ENCODE measurements at places on chromosomes 4 and X. TPM values are rescaled to one million over a fixed set of nuclear protein-coding genes. Genes with fewer than 3 reads are reported as not detected.

The VCX3B gene
- 0.44 TPM for polyA plus RNA-seq

DNA sequence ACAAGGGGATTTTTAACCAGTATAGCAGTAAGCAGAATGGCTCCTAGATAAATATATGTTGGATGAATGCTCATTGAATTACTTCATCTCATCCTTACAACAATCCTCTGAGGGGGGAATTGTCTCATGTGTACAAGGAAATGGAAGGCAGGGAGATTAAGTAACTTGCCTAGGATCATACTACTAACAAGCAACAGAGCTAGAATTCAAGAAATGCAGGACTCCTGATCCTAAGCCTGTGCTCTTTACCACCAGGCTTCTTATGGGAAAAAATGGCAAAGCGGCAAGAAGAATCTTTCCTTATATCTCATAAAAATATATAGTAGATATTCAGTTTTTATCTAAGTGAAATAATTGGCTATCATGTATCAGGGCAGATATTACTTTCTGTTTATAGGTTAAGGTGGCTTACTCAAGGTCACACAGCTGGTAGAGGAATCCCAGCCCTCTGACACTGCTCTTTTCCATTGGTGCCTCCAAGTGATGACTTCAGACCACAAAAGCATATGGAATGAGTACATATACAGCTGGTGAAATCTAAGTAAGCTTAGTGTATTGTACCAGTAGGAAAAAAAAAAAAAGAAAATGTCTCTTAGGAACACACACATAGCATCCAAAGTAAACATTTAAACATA, 2.1 kb downstream of the ABHD18 start:
- DNase-seq = no peak

DNA sequence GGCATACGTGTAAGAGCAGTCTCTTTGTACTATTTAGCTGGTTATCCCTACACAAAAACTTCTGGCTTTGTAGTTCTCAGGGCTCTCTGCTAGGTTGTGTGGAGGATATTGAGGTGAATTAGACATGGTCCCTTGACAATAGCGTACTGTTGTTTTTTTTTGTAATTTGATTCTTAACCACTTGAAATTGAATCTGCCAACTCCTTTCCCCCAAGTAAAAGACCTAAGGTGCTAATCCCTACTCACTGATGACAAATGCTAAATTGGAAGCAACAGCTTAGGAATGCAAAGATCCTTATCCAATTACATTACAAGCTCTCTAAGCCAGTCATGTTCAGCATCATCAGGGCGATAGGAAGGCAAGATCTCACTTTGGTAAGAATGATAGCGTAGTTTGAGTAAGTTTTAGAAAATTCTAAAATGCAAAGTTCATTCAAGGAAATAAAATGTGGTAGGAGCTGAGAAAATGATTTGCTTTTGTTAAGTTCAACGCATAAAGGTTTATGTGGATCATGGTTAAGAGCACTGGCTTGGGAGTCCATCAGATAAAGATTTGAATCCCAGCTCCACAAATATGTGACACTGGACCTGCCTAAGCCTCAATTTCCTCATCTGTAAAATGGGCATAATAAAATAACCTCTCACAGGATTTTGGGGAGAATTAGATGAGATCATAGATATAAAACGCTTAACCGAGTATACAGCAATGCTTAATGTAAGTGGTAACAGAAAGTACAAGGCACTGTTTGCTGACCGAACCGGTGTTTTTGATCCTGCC, 39.3 kb downstream of the DOCK11 start:
- DNase-seq = no peak

The PDGFRA gene
- 104 TPM for polyA plus RNA-seq

GRCh38 chr4:41207291-41207831, 7.0 kb downstream of the APBB2 start:
- DNase-seq = no peak
